ENCODE measurements at places on chromosomes 7 and 10. TPM values are rescaled to one million over a fixed set of nuclear protein-coding genes. Genes with fewer than 3 reads are reported as not detected.

MPP7 gene
- total RNA-seq, result 2.8 TPM

ARPC1A gene
- 39.9 TPM for total RNA-seq

PPP1R3C gene
- 1.2 TPM for total RNA-seq

AKR1D1 gene
- total RNA-seq, result 0.05 TPM

TAS2R3 gene
- total RNA-seq, result 0.52 TPM

DNA sequence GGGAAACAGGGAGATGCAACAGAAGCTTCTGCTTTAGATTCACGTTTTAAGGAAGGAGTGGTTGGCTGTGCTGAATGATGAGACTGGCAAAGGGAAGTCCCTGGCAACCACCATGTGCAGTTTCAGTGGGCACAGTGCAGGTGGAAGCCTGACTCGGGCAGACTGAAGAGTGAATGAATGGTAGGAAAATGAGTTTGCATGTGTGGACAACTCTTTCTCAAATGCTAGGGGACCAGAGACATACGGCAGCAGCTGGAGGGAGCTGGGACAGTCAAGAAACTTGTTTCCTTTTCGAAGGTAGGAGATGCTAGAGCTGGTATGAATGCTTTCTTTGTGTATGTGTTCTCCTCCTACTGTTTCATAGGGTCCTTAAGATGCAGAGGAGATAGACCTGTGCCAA lies 29.0 kb downstream of the PODXL start:
- no peak overlapping the region for H3K27ac ChIP-seq
- no peak overlapping the region for H3K4me3 ChIP-seq
- H3K36me3 ChIP-seq, result no peaks in the 10 kb centered on the region
- no peaks in the 10 kb centered on the region for H3K27me3 ChIP-seq
- no peak for DNase-seq

GRCh38 chr7:22125436-22125835 lies 179.7 kb upstream of the CDCA7L start:
- peaks cover 53% of the 10 kb centered on the region for H3K36me3 ChIP-seq
- peaks cover 13% of the 10 kb centered on the region for H3K4me1 ChIP-seq
- no peak overlapping the region for H3K4me3 ChIP-seq
- H3K27me3 ChIP-seq, result no peaks in the 10 kb centered on the region

DNA sequence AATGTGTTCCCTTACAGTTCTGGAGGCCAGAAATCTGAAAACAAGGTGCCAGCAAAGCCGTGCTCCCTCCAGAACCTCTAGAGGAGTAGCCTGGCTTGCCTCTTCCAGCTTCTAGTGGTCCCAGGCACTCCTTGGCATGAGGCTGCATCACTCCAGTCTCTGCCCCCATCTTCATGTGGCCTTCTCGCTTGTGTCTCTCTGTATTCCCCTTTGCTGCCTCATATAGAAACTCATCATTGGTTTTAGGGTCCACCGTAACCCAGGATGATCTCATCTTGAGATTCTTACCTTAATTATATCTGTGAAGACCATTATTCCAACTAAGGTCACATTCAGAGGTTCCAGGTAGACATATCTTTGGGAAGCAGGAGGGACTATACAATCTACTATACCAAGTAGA lies 182.4 kb downstream of the SKIDA1 start:
- no peaks in the 10 kb centered on the region for H3K36me3 ChIP-seq
- H3K4me1 ChIP-seq, result no peaks in the 10 kb centered on the region
- H3K4me3 ChIP-seq, result no peak overlapping the region
- no peak for DNase-seq

- H3K4me3 ChIP-seq, result no peak overlapping the region
- H3K27ac ChIP-seq, result no peak overlapping the region
- no peak for DNase-seq
- no peaks in the 10 kb centered on the region for H3K27me3 ChIP-seq
- no peaks in the 10 kb centered on the region for H3K36me3 ChIP-seq
Measured at GRCh38 chr10:132743925-132744490, 41.9 kb downstream of the NKX6-2 start.

DNA sequence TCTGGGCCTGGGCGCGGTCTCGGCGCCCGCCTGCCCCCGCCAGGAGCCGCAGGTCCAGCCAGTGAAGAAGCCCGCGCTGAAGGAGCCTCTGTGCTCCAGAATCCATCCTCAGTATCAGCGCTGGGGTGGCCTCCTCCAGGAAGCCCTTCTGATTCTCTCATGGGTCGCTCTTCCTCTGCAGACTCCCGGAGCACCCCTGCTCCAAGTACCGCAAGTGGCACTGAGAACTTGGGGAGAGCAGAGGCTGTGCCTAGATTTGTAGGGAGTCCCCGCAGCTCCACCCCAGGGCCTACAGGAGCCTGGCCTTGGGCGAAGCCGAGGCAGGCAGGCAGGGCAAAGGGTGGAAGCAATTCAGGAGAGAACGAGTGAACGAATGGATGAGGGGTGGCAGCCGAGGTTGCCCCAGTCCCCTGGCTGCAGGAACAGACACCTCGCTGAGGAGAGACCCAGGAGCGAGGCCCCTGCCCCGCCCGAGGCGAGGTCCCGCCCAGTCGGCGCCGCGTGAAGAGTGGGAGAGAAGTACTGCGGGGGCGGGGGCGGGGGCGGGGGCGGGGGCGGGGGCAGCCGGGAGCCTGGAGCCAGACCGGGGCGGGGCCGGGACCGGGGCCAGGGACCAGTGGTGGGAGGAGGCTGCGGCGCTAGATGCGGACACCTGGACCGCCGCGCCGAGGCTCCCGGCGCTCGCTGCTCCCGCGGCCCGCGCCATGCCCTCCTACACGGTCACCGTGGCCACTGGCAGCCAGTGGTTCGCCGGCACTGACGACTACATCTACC lies at the start of gene ALOX5:
Gene ALOX5, plus strand, starts transcription at position 641 of the 774 bp plus-strand sequence. Its CDS starts 64 bp downstream, at position 705.
- peak within 1 kb of the TSS; percentile 46 for H3K4me3 ChIP-seq
- no peaks in the 10 kb centered on the region for H3K27me3 ChIP-seq
- H3K36me3 ChIP-seq, result no peaks in the 10 kb centered on the region
- peaks cover 18% of the 10 kb centered on the region for H3K4me1 ChIP-seq
- H3K27ac ChIP-seq, result no peak within 1 kb of the TSS

GRCh38 chr7:53431901-53432300 lies 396.5 kb downstream of the POM121L12 start:
- no peaks in the 10 kb centered on the region for H3K27me3 ChIP-seq
- no peaks in the 10 kb centered on the region for H3K36me3 ChIP-seq
- H3K27ac ChIP-seq, result no peak overlapping the region

DNA sequence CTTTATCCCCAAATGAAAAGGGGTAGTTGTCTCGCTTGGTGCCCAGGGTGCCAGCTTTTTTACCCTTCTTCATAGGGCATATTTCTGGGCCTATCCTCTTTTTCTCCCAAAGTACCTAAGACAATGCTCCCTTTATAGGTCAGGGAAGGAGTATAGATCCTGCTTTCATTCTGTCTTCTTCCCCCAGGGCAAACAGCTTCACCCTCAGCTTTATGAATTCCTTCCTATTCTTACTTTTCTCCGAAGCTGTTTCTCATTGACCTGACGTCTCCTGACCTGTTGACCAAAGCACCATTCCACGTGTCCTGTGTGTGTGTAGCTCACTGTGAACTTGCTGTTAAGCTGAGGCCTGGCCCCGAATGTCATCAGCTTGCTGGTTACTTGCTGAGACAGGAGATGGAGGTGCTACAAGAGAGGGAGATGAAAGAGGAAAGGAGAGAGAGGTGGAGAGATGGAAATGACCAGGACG lies 48.9 kb downstream of the PYROXD2 start:
- H3K4me3 ChIP-seq, result no peak overlapping the region
- peaks cover 2% of the 10 kb centered on the region for H3K27me3 ChIP-seq
- H3K36me3 ChIP-seq, result no peaks in the 10 kb centered on the region
- no peak overlapping the region for H3K27ac ChIP-seq
- H3K4me1 ChIP-seq, result no peaks in the 10 kb centered on the region

DNA sequence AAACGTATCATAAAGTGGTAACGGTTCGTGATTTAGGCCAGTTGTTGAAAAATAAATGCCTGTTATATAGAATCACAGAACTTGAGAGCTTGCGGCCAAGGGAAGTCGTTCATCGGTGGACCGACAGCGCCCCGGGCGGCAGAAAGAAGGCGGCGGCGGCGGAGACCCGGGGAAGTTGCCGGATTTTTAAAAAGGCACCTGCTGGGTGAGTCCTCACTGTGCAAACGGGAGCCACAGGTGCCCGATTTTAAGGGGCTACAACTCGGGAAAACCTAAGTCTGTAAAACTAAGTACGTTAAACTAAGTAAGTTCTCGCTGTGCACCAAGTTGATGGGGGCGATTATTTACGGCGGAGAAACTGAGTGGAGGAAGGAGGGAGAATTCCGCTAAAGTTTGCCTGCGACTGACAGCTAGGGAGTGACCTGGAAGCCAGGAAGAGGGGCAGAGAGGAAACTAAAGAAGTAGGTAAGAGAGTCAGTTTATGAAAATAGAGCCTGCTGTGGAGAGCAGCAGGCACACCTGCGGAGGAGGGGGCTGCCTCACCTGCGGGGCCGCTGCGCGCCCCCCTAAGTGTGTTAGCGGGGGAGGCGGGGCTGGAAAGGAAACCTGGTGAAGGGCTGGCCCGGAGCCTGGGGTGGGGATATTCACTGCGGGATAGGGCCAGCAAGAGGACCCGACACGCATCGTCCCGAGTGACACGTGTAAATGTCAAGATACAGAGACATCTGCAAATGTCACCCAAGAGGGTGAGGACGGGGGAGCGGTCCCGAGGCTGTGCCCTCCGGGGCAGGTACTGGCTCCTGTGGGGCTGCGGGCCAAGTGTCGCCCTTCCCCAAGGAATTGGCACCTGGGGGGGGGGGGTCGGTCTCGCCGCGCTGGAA lies 996 bp downstream of the ADAM12 start:
- H3K27me3 ChIP-seq, result peaks cover 28% of the 10 kb centered on the region
- DNase-seq, result no peak
- H3K4me3 ChIP-seq, result peak overlapping the region; percentile 30
- no peak overlapping the region for H3K27ac ChIP-seq

DNA sequence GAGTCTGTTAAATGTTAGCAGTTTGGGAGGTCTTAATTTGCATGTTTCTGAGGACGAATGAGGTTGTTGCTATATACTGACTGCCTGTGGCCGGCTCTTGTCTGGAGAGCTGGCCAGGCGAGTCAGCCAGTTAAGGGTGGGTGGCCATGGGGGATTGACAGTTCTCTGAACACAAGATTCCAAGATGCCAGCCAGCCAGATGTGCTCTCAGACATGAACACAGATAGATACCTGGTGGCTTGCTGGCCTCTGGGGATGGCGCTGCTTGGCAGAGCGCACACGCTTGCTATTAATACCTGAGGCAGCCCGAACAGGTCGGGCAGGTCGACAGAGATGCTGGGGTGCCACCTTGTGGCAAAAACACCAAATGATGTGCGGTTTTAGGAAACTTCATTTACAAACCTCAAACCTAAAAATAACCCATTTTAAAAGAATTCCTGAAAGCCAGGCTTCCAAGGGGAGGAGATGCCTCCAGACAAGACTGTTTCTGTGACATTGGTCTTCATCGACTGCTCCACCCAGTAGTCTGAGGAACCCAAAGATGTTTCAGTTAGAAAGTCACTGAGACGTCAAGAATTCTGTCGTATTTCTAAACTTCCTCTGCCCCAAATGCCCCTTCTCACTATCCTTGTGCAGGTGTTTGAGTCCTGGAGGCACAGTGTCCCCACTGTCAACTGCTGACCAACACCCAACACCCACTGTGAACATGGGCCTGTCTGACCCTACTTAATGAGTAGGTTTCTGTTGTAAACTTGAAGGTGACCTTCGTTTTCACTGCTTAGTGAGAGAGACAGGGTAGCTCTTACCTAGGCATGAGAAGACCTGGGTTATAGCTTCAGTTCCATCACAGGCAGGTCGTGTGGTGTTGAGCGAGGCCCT lies 123.4 kb downstream of the NT5C2 start:
- no peak overlapping the region for H3K4me3 ChIP-seq
- H3K27me3 ChIP-seq, result no peaks in the 10 kb centered on the region
- H3K36me3 ChIP-seq, result no peaks in the 10 kb centered on the region
- DNase-seq, result peak; percentile 79
- peaks cover 21% of the 10 kb centered on the region for H3K4me1 ChIP-seq

GRCh38 chr7:34315032-34315431 lies 343.0 kb upstream of the NPSR1 start:
- H3K27me3 ChIP-seq, result no peaks in the 10 kb centered on the region
- H3K4me1 ChIP-seq, result no peaks in the 10 kb centered on the region
- DNase-seq, result no peak
- no peak overlapping the region for H3K4me3 ChIP-seq
- no peaks in the 10 kb centered on the region for H3K36me3 ChIP-seq

DNA sequence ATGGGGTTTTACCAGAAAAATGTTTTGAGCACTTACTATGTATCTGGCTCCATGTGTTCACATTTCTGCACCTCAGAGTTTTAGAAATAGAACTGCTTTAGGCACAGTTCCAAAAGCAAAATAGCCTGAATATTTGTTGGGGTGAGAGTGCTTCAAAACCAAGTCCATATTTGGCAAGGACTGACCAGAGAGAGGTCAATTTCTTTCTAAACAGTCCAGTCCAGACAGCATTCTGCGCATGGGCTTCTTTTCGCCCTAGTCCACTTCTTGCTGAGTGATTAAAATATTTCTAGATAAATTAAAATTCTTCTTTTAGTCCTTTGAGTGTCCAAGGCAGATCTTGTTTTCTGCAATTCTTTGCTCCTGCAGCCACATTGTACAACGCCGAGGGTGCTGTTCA lies 427.0 kb downstream of the PHTF2 start:
- H3K4me3 ChIP-seq, result no peak overlapping the region
- DNase-seq, result no peak
- no peaks in the 10 kb centered on the region for H3K36me3 ChIP-seq
- H3K27me3 ChIP-seq, result no peaks in the 10 kb centered on the region

DNA sequence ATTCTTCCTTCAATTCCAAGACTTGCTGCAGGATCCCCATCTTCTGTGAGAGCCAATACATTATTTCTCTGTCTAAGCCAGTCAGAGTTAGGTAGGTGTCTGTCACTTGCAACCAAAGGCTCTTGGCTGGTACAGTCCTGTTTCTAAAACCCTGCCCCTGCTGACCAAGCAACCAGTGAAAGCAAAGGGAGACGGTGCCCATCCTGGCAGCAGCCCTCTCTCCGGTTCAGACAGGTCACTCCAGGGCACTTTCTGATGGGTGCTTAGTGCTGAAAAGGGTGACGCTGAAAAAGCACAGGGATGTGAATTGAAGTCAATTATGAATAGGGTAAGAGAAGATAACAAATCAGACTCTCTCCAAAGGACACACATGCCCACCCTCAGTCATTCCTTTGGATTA lies 37.5 kb downstream of the SPOCK2 start:
- no peak overlapping the region for H3K4me3 ChIP-seq
- H3K27me3 ChIP-seq, result no peaks in the 10 kb centered on the region
- no peak overlapping the region for H3K27ac ChIP-seq
- no peaks in the 10 kb centered on the region for H3K36me3 ChIP-seq
- H3K4me1 ChIP-seq, result peaks cover 3% of the 10 kb centered on the region
- DNase-seq, result no peak

- no peak overlapping the region for H3K4me3 ChIP-seq
- H3K27me3 ChIP-seq, result no peaks in the 10 kb centered on the region
- no peak overlapping the region for H3K27ac ChIP-seq
- H3K4me1 ChIP-seq, result no peaks in the 10 kb centered on the region
- DNase-seq, result no peak
Measured at GRCh38 chr7:52285689-52286088, 749.7 kb upstream of the POM121L12 start.

Measured in thymus (tissue), 14 donors.